Suprapubic skin (tissue), 4 donors: ENCODE measurements at places on chromosomes 2 and 18.

DNA sequence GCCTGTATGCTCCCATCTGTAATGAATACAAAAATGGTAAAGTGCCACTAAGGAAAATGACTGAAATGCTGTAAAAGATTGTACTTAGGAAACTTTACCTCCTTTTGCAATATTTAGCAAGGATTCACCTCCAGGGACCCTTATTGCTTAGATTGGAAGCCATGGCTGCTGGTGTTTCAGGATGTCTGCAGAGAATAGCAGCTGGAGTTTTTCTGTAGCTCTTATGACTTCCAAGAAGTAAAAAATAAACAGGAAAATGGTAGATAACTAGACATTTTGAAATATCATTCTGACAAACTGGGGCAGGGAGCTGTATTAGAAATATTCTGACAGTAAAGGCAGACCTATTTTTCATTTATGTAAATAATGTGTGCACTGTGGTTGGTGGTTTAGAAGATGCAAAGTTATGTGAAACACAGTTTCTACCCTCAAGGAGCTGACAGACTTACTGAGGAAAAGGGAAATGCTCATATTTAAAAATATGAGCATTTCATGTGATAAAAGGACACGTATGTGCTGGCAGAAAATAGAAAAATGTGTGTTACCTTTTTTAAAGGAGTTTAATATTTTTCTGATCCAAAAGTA, 224.9 kb upstream of the BOD1L2 start:
- no peak for DNase-seq

DNA sequence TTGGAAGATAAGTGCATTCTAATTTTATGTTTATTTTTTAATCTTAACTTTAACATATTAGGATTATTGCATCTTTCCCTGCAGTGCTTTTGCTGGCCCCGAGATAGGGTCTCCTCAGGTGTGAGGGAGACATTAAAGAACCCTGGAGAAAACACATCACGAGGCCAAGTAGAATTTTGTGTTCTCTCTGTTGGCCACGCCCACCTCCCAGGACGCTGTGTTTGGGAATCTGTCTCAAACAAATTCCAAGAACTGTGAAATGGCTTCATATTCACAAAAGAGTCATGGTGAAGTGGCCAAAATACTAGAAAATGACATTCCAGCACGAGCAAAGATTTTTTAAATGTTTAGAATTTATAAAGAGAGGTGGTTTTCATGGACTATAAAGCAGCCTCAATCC, 27.3 kb downstream of the RNF144A start:
- DNase-seq, result no peak

DNA sequence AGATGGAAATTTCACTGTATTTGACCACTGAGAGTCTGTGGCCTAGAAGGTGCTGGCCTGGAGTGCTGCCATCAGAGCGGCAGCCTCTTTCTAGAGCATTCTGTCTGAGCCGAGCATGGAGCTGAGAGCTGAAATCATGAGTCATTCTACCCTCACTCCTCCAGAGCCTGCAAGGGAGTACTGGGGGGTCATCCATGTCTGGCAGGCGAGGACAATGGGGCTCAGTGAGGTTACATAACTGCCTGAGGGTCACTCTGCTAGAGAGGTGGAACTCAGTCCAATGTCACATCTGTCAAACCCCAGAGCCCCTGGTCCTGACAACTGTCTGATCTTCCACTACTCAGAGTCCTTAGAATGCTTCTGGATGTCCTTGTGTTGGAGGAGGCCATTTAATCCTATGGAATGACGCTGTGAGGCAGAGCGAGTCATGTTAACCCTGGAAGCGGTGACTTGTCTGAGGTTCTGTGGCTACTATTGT, 65.3 kb downstream of the HAUS1 start:
- DNase-seq, result no peak

GRCh38 chr2:11784747-11785610, 38.5 kb downstream of the LPIN1 start:
- no peak for DNase-seq

GRCh38 chr2:47888581-47889280, 17.6 kb downstream of the FBXO11 start:
- no peak for DNase-seq

DNA sequence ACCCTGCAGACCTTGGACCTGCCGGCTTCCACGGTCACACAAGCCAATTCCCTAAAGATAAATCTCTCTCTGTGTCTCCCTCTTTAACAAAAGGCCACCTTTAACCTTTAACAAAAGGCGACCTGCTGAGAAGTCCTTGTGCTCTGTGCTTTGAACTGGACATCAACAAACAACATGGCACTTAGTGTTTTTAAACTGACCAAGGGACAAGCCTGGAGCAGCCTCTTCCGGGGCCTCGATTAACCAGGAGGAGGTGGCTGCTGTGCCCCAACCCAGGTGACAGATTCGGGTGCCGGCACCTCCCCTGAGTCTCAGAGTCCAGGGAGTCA, 135.3 kb downstream of the RTP5 start:
- DNase-seq, result no peak

DNA sequence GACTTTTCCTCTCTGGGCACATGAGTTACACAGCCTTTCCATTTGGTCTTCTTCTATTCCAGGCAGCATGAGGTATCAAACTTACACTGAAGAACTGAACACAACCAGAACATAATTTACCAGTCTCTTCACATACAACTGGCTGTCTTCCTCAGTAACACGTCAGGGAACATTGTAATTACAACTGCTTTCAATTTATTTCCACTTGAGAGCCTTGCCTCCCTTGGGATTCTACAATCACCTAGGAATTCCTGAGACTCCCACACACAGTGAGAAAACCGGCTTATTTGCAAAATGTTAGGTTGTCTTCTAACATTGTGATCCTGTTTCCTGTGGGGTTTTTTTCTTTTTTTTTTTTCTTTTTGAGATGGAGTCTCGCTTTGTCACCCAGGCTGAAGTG, 149.9 kb downstream of the TMX3 start:
- DNase-seq, result no peak

DNA sequence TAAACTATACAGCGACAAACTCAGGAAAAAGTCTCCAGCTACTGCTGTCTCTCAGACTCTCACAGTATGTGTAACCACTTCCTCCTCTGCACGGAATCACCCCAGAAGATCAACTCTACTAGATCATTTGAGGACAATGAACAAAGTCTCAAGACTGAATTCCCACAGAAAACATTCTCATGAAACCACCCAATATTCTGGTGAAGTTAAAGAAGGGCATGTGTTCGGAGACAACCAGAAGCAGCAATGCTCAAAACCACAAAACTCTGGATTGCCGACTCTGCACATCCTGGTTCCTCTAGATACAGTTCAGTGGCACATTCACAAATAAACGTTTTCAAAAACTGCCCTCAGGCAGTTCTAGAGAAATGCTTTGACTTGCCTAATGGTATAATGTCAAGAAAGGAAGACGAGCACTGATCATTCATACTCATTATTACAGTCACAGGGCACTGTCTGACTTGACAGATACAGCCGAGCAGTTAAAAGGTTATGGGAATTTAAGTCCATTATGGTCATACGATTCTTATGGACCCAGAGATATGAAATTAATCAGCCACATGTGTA, 91.9 kb upstream of the STK17B start:
- DNase-seq, result no peak

- DNase-seq, result no peak
Observed at GRCh38 chr2:213491376-213491775, 207.1 kb downstream of the SPAG16 start.
